Stimulated activated CD8-positive, alpha-beta memory T cell treated with anti-CD3 and anti-CD28 coated beads, Interleukin-15, amount 100 ng/mL, for 4 hours (primary cell): ENCODE measurements at places on chromosomes 3 and 15.

- no peak for DNase-seq
Measured at GRCh38 chr15:65551183-65551582, 20.9 kb downstream of the HACD3 start.

DNA sequence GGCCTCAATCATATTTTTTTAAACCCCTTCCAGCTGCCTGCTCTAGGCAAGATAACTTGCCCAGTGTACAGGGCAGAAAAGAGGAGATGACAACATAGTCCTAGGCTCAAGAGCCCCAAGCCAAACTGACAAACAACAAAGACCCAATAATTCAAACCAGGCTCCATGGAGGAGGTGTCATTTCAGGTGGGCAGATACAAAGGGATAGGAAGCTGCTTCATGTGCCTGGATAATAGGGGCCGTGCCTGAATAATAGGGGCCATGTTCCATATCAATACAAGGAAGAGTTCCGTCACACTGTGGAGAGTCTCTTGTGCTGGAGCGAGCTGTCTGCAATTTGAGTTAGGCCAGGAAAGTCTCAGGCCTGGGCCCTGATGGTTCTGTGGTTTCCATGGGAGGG, 35.4 kb upstream of the TRIM71 start:
- DNase-seq = no peak

DNA sequence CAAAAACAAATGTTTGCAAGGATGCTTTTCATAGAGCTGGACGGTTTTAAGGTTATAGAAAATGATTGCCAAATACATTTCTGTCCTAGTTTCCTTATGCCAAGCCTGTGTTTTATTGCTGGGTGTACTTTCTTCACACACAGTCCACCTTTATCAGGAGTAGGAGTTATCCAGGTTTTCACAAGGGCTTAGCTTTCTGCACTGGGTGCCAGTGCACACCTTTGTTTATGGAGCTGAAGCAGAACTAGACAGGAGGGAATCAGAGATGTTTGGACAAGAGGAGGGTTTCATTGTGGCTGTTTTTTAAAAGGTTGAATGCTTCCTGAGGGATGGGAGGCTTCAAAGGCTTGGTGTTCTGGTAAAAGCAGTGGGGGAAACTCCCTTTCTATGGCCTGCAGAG, 29.5 kb upstream of the FAM3D start:
- DNase-seq = no peak

DNA sequence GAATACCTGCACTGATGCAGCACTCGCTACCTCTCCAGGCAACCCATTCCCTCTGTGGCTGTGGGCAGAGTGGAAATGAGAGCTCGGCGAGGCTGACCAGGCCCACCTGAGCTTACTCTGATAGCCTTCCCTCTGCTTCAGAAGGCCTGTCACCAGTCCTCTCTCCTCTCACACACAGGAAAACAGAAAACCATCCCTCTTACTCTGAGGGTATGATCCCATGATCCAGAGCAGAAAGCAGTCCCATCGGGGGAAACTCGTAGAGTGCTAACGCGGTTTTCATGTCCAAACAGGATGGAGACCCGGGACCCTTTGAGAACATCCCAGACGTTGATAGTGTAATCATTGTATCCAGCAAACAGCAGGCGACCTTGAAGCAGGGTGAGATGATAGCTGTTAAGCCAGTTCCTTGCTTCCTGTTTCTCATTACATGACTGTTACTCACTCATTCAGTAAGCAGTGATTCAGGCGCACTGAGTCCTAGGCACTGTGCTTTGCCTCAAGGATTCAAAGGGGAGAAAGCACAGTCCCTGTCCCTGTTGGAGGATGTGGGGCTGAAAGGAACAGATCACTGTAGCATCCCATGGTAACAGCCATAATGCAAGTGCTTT, 11.8 kb upstream of the BCL2L10 start:
- no peak for DNase-seq

GRCh38 chr15:60957111-60957510, 272.0 kb downstream of the RORA start:
- no peak for DNase-seq

DNA sequence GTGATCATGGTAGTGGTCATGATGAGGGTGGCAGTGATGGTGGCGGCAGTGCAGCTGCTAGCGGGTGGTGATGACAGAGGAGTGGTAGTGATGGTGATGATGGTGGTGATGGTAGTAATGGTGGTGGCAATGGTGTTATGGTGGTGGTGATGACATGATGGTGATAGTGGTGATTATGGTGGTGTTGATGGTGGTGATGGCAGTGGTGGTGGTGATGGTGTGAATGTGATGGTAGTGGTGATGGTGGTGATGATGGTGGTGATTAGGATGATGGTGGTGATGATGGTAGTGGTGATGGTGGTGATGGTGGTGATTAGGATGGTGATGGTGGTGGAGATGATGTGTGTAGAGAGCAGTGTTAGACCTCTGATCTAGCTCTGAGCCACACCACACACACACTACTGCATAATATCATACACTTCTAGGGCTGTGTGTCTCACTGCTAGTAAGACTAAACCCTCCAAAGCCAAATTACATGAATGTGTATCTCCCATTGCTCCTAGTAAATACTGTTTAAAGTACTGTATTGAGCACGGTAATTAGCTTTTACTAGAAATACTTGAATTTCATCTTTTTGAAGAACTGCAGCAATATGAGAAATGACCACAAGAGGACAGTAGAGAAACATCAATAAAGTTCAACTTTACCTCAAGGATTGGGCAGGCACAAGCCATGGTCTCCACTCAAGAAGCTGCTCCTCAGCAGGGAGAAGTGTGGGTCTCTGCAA, 28.8 kb downstream of the TMED3 start:
- DNase-seq = no peak

- DNase-seq = no peak
Measured at GRCh38 chr3:113261063-113261625, 49.8 kb downstream of the BOC start.

- DNase-seq = no peak
Measured at GRCh38 chr3:53650928-53651661, 156.7 kb downstream of the CACNA1D start.

DNA sequence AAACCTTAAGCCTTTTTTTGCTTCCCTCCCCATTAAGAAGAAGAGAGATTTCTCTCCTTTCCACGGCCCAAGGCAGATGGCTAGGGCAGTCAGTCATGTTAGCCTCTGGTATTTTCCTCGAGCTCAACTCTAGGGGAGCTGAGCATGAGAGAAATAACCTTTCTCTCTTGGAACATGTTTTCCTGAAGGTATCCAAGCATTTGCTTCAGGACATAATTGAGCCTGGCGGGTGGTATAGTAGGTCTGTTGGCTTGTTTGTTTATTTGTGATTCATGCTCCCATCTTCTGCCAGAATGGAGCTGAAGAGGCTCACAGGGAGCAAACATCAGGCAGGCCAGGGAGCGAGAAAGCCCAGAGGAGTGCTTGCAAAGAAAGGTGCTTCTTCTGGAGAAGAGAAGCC, 102.5 kb downstream of the MESD start:
- no peak for DNase-seq

DNA sequence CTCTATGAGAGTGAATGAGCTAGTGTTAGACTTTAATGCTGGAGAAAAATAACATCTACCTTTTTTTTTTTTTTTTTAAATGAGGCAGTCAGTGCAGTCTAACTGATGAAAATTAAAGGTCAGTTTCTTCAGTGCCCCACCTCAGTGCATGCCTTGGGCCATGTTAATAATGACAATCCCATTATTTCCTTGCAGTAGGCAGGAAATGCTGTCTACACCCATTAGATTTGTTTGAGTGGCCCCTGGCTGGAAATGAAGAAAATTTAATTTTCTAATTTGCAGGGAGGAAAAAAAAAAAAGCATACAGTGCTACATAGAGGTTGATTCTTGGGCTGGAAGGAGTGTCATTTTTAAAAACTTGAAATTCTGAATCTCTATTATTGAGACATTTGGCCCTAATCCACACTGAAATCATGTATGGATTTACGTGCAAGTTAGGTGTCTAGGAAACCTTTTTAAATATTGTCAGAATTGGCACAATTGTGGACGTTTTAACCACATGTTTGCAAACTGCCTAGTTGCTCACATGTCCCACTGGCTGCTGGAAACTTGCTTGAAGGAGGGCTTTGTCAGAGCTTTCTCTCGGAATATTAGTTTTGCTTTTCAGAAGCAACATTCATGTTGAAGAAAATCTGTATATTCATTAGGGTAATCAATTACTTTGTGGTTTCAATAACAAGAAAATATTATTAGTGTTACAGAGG, 18.4 kb downstream of the FNDC3B start:
- DNase-seq = no peak

- no peak for DNase-seq
Measured at GRCh38 chr3:38095669-38096483, 41.1 kb downstream of the ACAA1 start.

DNA sequence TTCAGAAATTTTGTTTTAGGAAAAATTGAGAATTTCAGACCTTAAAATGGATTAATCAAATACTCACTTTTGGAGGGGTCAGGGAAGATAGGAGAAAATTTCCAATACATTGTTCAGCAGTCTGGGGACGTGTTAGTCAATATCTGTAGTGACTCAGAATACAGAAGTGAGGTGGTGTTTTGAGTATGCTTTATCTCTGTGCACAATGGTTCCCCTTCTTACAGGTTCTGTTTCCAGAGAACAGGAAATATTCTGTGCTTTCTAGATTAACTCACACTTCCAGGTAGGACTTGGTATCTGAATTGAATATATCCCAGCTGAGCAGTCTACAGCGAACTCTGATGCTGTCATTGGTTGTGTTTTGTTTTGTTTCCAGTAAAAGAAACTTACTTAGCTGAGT, 30.7 kb upstream of the CCDC54 start:
- no peak for DNase-seq

DNA sequence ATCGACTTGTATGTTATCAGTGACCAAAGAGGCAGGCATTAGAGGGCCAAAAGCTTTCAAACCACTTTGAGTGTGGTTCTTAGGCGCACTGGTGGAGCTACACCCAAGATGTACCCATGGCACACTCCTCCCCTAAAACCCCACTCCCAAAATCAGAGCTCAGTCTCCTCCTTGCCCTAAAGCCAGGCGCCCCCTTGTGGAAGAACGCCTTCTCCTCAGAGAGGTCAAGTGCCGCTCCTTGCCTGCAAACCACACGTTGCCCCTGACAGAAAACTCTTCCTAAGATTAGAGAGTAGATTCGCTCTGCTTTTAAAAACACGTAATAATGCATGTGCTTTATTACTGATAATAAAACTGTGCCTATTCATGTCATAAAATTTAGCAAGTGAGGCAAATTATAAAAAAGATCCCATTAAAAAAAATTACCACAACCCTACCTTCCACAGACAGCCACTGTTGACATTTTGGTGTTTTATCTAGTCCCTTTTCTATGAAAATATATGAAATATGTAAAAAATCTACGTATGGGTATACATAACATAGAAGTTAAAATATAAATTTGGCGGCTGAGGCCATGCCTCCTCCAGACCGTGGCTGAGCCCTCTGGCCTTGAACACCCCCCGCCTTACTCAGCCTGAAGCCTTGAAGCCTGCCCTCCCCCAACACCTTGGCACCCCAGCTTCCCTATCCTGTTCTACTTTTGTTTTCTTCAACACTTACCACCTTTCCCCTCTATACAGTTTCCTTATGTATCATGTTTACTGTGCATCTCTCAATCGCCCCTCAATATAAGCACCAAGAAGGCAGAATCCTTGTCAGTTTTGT, 33.5 kb downstream of the BCL2L10 start:
- peak; percentile 69 for DNase-seq

DNA sequence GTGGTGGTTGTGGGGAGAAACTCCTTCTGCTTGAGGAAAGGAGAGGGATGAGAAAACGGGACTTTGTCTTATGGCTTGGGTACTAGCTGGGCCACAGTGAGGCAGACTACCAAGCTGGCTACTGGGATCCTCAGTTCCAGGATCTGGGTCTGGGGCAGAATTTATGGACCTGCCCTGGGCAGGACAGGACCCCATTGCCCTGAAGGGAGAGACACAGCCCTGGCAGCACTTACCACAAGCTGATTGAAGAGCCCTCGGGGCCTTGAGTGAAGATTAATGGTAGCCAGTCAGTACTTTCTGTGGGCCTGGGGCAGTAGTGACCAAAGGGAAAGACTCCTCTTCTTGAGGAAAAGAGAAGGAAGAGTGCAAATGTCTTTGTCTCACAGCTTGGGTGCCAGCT, 799.7 kb downstream of the SI start:
- DNase-seq = no peak

- no peak for DNase-seq
Measured at GRCh38 chr15:68107142-68107541, 53.0 kb downstream of the PIAS1 start.

DNA sequence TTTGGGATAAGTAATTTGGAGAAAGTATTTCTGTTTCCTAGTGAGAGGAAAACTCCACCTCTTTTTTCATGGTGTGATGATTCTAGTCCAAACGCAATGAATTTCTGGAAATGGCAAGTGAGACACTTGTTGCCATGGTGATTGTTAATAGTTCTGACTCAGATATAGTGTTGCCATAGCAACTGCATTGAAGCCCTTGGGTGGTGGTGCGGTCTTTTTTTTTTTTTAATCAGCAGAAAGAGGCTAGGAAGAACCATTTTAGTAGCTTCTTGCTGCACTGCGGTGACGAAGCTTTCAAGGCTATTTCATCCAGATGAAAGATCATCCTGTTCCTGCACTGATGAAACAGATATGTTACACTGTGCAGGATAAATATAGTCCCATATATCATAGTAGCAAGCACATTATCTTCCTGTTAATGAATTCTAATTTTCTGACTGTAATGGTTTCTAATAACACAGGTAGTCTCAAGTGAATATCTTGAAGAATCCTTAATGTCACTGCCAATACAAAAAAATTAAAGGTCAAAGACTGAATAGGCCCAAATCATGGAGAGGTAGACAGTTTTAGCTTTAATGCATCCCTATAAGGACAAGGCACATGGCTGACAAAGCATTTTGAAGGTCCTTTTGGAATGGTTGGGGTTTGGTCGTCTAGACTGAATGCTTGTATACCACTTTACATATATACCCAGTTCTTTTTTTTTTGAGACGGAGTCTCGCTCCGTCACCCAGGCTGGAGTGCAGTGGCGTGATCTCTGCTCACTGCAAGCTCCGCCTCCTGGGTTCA, 125.1 kb upstream of the ZBTB20 start:
- no peak for DNase-seq

GRCh38 chr3:72523429-72524151, 324.7 kb downstream of the SHQ1 start:
- no peak for DNase-seq

GRCh38 chr15:27623149-27623548, 476.0 kb downstream of the OCA2 start:
- no peak for DNase-seq

DNA sequence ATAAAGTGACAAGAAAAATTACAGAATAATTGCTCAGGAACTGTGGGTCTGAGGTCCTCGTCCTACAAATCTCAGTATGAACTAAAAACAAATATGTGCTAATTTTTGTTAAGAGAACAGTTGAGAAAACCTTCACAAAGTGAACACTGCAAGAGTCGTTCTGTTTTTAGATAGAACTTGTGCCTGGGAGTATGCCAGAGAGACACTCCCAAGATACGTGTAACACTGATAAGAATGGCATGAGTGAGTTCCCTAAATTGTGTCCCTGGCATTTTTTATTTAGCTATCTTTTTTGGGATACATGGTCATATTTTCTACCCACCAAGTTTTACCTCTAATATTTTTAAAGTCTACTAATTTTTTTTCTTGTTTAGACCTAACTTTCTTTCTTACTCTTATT, 860.0 kb upstream of the NR2F2 start:
- no peak for DNase-seq

- DNase-seq = no peak
Measured at GRCh38 chr3:5136211-5136918, 14.3 kb downstream of the ARL8B start.
